ENCODE measurements at places on chromosomes 2 and 18.

DNA sequence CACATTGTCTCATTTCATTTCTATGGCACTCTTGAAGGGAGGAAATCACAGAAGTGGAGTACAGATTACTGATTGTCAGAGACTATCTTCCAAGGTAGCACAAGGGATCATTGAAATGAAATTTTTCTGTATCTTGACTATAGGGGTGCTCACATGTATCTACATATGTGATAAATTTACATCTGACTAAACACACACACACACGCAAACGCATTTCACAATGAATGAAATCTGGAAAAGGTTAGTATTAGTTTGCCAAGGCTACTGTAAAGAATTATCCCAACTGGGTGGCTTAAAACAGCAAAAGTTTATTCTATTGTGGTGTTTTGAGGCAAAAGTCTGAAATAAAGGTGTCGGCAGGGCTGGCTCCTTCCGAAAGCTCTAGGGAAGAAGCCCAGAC lies 144.6 kb downstream of the SH3BP4 start:
- DNase-seq: no peak

DNA sequence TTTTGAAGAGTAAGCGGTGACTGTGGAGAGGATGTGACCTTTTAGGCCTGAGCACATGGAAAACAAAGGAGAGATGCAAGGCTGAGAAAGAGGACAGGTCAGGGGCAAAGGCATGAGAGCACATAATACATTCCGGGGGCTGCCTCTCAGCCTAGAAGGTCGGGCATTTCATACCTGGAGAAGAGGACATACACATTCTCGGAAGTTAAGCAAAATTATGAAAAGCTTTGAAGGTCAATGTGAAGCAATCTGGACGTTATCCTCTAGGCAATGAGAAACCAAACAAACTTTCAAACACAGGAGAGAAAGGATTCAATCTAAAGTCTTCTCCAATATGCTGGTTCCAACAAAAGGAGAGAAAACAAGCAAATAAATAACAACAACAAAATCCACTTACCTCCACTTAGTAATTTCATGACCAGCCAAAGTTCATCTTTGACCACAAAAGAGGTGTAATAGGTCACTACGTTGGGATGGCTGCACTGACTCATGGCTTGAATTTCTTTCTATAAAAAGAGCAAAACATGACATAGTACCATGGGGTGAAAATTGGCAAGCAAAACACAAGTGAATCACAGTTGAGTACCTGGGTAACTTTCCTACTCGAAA lies 80.4 kb downstream of the STK39 start:
- DNase-seq: no peak

GRCh38 chr2:198374375-198375082 lies 570.1 kb downstream of the PLCL1 start:
- DNase-seq: no peak

- DNase-seq: peak; percentile 19
Measured at GRCh38 chr18:46250084-46250811, 146.1 kb downstream of the HAUS1 start.

DNA sequence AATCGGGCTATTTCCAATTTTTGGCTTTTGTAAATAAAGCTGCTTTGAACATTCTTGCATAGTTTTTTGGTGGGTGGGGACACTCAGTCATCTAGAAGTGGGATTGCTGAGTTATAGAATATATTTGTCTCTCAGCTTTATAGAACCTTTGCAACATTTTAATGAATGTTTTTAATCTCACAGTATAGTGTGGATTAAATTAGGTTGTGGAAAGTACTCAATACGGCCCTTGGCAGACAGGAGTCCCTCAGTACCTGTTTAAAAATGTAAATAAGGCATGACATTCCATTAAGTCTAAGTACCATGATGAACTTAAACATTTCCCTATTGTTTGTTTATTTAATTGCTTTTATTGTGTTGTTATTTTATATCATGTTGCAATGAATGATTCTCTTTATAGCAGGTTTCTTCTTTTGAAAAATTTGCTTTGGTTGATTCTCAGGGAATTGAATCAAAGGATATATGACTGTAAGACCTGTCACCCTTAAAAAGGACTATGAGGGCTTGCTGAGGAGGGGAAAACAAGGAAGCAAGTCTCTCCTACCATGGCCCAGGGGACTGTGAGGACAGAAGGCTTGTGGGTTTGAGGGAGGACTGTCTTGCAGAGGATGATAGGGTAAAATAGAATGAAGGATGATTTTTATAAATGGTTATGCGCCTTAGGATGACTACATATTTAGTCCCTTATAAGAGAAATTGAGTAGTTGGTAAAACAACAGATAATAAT lies 165.1 kb downstream of the RPIA start:
- no peak for DNase-seq

DNA sequence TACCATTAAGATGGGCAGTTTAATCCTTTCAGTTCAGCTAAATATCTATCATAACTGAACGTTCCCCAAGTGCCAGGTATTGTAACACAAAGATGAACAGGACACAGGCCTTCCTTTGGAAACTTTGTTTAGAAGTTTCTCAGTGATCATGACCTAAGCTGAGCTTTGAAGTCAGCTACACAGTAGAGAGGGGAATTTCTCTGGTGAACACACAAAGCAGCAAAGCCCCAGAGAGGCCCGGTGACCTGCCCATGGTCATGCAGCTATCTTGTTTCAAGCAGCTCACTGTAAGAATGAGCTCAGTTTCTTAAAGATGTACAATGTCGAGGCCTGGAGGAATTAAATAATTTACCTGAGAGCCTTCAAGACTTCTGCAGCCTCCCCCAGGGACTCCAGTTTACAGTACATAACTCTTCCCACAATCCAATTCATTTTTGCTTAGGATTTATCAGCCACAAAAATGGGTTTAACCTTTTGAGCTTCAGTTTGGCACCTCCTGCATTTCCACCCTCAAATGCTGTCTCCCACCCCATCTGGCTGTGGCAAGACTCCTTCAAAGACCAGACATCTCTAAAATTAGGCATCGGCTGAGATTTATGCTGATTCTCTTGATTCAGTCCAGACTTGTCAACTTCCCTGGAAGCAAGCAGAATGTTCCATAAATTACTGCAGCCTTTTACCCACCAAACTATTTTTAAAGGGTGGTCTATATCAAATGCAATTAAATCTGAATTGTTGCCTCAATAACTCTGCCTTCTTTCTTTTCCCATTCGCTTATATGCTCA lies 325.6 kb downstream of the TXNL1 start:
- DNase-seq: no peak

DNA sequence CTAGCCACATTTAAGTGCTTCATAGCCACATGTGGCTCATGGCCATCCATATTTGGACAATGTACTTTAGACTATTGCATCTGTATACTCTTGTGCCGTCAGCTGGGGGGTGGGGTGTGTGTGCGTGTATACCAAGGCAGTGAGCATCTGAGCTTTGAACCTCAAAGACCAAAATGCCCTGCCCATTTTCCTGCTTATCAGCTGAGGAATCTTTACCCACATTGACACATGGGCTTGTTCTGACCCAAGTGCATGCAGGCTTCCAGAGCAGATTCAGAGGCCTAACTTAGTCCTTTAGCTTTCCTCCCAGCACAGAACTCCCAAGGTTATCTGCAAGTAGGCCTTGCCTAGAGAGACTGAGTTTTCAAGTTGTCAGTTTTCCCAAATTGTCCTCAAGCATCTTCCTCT lies 11.1 kb upstream of the MOCOS start:
- no peak for DNase-seq

DNA sequence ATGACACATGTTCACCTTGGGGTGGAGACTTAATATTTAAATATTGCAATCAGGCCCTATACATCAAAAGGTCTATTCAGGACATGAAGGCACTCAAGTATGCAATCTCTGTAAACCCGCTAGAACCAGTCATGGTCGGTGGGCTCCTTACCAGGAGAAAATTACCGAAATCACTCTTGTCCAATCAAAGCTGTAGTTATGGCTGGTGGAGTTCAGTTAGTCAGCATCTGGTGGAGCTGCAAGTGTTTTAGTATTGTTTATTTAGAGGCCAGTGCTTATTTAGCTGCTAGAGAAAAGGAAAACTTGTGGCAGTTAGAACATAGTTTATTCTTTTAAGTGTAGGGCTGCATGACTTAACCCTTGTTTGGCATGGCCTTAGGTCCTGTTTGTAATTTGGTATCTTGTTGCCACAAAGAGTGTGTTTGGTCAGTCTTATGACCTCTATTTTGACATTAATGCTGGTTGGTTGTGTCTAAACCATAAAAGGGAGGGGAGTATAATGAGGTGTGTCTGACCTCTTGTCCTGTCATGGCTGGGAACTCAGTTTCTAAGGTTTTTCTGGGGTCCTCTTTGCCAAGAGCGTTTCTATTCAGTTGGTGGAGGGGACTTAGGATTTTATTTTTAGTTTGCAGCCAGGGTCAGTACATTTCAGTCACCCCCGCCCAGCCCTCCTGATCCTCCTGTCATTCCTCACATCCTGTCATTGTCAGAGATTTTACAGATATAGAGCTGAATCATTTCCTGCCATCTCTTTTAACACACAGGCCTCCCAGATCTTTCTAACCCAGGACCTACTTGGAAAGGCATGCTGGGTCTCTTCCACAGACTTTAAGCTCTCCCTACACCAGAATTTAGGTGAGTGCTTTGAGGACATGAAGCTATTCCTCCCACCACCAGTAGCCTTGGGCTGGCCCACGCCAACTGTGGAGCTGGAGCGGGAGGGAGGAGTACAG lies 108.1 kb downstream of the XRCC5 start:
- DNase-seq: no peak

DNA sequence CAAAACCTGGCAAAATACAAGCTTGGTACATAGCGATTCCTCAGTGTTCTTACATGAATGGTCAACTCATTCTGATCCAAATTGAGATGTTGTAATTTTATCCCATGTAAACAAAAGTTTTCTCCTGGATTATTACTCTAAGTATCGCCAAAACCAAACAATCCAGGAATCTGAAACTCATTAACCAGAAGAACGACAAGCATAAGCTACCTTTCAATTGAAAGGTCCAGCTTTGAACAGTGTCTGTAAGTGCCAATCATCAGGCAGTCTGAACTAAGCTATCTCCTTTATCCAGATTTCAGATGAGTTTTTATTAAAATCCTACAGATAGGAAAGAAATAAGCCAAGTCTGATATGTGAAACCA lies 2.4 kb downstream of the MEX3C start:
- DNase-seq: no peak

GRCh38 chr2:178282075-178282815 lies 87.9 kb downstream of the OSBPL6 start:
- no peak for DNase-seq

GRCh38 chr2:49251766-49252165 lies 97.5 kb upstream of the FSHR start:
- DNase-seq: no peak

DNA sequence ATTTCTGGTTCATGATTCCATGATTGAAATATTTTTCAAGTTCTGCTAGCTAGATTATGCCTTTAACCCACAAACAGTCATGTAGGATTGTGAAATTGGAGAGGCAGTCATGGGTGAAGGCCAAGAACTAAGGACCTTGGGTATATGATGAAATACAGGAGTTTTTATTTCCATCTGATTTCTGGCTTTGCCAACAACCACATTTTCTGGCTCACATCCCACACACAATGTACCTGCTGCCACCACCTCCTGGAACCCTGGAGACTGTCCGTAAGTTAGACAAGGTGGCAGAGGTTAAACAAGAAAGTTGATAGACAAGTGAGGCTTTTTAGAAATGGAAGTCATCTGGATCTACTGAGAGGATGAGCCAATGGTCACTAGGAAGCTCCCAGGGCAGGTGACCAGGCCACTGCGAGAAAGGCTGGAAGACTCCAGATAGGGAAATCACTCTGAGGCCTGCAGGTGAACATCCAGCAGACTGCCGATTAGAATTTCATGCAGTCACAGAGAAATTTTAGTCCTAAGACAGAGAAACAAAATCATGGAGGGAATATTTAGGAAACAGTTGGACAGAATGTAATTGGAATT lies 402.0 kb downstream of the ALK start:
- no peak for DNase-seq

DNA sequence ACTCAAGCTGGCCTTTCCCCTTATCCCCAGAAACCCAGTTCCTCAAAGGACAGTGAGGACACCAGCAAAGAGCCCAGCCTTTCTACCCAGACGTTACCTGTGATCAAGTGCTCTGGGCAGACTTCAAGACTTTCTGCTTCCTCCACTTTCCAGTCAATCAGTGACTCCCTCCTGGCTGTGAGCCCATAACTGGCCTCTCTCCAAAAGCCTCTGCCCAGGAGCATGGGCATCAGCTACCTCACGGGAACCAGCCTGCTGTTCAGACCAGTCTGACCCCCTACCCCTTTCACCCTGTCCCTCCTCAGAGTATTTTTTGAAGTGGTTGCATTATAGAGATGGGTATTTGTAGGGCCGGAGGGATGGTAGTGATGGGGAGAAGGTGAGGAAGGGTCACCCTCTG lies 27.7 kb upstream of the CYP27A1 start:
- no peak for DNase-seq

DNA sequence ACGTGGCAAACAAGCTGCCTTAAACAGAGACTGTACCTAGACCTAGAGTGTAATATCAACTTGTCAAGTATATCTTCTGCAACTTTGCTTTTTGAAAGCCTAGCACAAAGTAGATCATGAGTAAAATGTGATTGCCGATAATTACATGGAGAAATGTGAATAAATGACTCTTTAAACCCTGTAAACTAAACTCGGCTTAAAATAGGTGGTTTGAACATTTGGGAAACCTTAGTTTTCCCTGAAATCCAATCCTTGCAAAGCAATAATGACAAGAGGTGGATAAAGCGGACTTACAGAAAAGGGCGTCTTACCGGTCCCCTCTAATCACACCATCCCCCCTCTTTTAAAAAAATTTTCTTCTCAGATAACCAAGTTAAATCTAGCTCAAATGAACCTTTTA lies 549 bp upstream of the PSMD14 start:
- DNase-seq: no peak

- no peak for DNase-seq
Measured at GRCh38 chr2:1394709-1395408, 18.4 kb upstream of the TPO start.

Measured in stimulated activated CD8-positive, alpha-beta memory T cell treated with anti-CD3 and anti-CD28 coated beads, Interleukin-7, amount 100 ng/mL, for 1 hour (primary cell).